Caki2 (cell line): ENCODE measurements at places on chromosomes 12 and 14. TPM values are rescaled to one million over a fixed set of nuclear protein-coding genes. Genes with fewer than 3 reads are reported as not detected.

The ESRRB gene
- 0.71 and 1.9 TPM in 2 replicates for total RNA-seq

The SLC38A4 gene
- total RNA-seq: 0.03 TPM in 1 of 2 replicates, not detected in the other

The PTPRR gene
- 22.3 and 31.0 TPM in 2 replicates for total RNA-seq

The ADAMTS20 gene
- not detected in 2 replicates for total RNA-seq

The OVCH1 gene
- not detected in 2 replicates for total RNA-seq

The RTN1 gene
- not detected in 2 replicates for total RNA-seq

The RPAP3 gene
- total RNA-seq: 10.7 and 18.9 TPM in 2 replicates

- DNase-seq: no peak
Observed at GRCh38 chr14:55065411-55065810, 14.0 kb downstream of the MAPK1IP1L start.

- DNase-seq: no peak
Observed at GRCh38 chr12:9632766-9633165, 25.1 kb upstream of the KLRB1 start.

DNA sequence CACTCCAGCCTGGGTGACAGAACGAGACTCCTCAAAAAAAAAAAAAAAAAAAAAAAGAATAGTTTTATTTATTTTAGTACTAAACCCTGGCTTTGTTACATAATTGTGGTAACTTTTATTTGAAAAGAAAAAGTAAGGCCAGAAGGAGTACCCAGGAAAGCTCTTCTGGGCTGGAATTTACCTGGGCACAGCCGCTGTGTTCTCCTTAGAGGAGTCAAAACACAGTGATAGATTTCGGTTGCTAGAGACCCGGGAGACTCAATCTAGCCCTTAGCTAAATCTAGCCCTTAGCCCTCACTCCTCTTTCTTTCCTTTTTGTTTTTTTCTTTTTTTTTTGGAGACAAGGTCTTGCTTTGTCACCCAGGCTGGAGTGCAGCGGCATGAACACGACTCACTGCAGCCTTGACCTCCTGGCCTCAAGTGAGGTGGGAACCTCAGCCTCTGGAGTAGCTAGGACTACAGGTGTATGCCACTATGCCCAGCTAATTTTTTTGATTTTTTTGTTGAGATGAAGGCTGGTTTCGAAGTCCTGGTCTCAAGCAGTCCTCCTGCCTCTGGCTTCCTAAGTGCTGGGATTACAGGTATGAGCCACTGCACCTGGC lies 49.7 kb downstream of the SYNE2 start:
- peak; percentile 25 for DNase-seq

DNA sequence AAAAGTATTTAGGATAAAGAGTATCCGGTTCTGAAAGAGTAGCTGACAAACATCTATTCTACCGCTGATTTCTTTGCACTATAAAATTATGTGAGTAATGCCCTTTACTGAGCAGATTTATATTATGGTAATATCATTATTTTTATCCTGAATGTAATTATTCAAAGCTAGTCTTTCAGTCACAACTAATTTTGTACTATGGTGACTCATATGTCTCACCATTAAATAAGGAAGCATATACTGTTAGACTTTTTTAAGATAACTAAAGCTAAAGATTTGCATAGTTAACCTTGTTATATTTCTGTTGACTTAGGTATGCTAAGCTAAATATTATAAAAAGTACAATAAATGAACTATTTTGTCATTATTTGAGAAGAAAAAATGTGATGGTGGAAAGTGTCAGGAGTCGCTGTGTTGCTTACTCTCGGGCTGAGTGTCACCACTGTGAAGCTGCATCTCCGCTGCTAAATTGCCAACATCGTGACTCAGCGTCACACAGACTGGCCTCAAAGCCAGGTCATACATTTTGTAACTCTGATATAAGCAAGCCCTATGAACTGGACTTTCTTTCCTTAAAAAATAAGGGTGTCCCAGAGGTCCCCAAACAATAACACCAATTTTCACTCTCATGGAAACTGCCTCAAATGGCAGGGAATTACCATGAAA lies 69.1 kb upstream of the SSTR1 start:
- peak; percentile 57 for DNase-seq

- DNase-seq: no peak
Observed at GRCh38 chr12:74903522-74903921, 306.1 kb downstream of the KCNC2 start.

DNA sequence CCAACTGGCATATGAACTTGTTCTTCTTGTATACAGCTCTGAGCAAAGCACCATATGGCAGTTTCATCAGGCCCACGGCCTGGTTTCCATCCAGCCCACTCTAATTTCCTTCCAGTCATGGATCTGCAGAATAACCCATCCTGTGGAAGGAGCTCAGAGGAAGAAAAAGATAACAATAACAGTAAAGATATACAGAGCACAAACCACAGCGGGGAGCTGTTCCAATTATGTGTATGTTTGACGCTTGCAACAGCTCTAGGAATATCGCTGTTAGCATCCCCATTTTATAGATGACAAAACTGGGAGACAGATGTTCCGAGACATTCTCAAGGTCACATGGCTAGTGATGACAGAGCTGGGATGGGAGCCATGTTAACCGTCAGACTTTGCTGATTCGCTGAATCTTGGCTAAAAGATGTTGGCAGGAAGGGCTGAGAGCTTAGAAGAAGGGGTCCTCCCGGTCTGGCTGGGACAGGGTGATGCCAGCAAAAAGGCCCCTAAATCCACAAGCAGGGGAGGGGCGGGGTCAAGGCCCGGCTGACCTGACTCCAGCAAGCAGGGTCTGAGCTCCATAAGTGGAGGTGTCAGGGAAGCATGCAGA lies 34.4 kb upstream of the CIPC start:
- DNase-seq: no peak

- no peak for DNase-seq
Observed at GRCh38 chr14:95365401-95365800, 45.7 kb upstream of the CLMN start.

- no peak for DNase-seq
Observed at GRCh38 chr14:102507857-102508312, 1.7 kb downstream of the ANKRD9 start.

- DNase-seq: peak; percentile 51
Observed at GRCh38 chr12:32478858-32479725, 79.7 kb downstream of the FGD4 start.

DNA sequence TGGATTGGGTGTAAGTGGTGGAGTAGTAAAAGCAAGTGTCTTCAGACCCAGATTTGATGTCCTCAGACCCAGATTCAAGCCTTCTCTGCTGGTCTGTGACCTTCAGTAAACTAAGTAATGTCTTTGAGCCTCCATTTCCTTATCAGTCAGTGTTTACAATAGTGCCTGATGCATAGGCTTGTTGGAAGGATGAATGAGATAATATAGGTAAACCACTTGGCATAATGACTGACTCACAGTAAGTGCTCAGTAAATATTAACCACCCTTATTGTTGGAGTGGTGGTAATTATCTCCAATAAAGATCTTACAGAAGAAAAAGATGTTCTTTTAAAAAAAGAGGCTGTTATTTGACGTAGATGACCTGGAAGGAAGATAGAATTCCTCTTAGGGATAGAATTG lies 86.2 kb downstream of the IGF1 start:
- no peak for DNase-seq

GRCh38 chr12:116492703-116493324 lies 66.4 kb upstream of the MAP1LC3B2 start:
- peak; percentile 40 for DNase-seq

DNA sequence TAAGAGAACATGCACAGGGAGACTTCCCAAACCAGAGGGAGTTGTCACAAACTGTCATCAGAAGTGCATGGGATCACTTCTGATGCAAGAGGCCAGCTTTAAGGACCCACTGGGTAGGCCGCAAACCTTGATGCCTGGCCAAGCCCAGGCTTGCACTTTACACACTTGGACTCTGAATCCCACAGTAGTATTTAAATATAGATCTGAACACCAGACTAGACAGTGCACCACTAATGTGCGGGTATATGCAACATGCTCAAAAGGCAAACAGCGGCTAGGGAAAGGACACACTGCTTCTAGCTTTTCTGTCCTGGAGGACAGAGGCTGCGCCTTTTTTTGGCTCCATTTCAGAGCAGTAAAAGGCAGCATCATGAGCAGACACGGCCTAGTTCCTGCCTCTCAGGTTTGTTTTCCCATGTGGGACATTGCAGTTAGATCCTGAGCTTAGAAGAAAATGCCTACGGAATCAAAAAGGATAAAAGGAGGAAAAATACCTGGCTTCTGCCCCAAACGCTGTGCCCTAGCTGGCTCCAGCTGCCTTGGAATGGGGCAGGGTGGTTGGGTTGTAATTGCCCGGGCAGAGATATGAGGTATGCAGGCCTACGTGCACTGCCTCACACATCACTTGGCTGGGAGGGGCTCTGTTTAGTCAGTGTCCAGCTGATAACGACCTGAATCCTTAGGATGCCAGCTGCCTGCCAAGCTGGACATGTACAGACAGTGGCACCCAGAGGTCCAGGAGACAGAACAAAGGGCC lies 84.5 kb upstream of the EGLN3 start:
- peak; percentile 62 for DNase-seq
